Ascending aorta (tissue), 2 donors: ENCODE measurements at places on chromosomes 7 and 10.

DNA sequence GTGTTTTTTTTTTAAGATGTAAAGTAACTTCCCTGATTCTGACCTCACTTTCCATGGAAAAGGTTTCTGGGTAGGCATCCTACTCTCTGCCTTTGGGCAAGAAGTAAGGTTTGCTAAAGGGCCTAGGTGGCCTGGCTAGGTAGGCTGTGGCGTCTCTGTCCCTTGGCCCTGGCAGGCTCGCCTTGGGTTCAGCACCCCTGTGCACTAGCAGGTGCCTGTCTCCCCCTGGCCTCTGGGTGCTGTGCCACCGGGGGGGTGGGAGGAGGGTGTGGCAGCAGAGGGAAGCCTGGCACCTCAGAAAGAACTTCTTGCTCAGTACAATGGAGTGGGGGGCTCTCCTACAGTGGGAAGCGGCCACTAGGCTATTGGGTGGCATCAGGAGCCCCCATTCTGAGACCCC lies 14.0 kb downstream of the TECPR1 start:
- DNase-seq, result no peak

- no peak for DNase-seq
Measured at GRCh38 chr10:723973-724372, 34.5 kb upstream of the DIP2C start.

DNA sequence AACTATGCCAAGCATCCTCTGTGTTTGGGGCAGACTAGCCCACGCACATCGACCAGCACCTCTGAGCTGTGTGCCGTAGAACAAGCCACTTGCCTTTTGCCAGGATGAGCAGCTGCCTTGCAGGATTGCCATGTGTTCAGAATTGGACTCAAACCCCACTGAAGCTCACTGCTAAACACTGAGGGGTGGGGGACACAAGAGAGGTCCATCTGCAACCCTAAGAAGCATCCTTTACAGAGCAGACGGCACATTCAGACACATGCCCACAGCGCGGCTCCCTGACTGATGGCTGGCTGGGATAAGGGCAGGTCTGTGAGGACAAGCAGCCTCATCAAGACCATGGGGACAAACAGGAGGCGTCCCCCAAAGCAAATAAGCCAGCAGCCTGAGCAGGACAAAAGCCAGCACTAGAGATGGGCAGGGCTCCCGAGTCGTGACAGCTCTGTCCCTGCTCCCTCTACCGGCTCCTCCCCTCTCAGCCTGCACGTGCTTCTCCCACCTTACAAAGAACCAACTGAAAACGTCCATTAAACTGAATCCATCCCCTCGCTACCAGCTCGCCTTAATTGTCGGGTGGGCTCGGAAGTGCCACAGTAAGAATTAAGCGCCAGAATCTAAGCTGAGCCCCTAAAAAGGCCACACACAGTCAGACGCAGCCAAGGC lies 114.2 kb downstream of the PRKAG2 start:
- DNase-seq, result no peak

DNA sequence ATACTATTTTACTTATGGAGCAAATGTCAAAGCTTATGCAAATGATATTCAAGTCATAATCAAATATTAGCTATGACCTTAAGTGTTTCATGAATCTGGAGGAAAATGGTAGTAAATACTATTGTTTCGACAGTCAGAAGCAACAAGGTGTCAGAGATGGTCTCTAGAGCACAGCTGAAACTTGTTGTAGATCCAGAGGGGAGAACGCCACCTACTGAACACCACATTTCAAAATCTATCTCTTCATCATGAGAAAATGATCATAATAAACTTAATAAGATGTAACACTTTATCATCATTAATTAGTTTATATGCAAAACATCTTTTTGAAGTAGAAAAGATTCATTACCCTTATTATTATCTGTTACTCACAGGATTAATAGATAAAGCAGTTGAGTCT lies 418.7 kb downstream of the GATA3 start:
- DNase-seq, result no peak

- no peak for DNase-seq
Measured at GRCh38 chr10:11429439-11430052, 181.9 kb downstream of the USP6NL start.
